ENCODE measurements at places on chromosomes 6 and 20. TPM values are rescaled to one million over a fixed set of nuclear protein-coding genes. Genes with fewer than 3 reads are reported as not detected.

DNA sequence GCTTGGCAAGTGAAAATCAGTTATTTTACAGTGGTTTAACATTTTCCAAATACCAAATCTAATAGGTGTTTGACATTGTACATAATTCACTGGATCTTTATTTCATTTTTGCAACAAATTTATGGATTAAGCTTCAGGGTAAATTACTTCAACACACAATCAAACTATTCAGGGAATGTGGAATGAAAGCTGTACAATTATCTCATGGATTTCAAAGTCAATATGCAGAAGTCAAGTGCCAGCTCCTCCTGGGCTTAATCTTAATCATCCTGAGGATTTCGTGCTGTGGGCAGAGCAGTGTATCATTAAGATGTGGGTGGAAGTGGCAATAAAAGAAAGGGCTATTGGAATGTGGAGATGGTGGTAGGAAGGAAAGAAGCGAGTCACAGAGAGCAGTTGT is 548.8 kb downstream of the COL12A1 start:
- DNase-seq: no peak

GRCh38 chr6:20599302-20600051 is 65.2 kb downstream of the CDKAL1 start:
- DNase-seq: no peak

DNA sequence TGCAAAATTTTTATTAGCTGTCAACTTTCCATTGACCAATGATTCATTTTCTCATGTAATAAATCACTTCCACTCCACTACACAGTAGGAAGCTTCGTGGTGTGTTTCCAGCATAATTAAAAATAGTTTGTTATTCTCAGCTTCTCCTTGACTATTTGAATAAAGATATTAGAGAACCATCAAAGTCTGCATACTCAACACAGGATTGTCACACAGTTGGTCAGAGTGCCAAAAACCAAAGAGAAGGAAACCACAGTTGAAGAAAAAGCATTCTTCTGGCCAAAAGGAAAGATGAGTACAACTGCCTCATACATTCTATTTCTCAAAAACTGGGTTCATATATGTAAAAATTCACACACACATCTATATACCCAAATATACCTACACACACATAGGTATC is 455.1 kb upstream of the HSF2 start:
- no peak for DNase-seq

- DNase-seq: no peak
These were observed 5.6 kb upstream of the PHACTR3 start for GRCh38 chr20:59598625-59599310.

DNA sequence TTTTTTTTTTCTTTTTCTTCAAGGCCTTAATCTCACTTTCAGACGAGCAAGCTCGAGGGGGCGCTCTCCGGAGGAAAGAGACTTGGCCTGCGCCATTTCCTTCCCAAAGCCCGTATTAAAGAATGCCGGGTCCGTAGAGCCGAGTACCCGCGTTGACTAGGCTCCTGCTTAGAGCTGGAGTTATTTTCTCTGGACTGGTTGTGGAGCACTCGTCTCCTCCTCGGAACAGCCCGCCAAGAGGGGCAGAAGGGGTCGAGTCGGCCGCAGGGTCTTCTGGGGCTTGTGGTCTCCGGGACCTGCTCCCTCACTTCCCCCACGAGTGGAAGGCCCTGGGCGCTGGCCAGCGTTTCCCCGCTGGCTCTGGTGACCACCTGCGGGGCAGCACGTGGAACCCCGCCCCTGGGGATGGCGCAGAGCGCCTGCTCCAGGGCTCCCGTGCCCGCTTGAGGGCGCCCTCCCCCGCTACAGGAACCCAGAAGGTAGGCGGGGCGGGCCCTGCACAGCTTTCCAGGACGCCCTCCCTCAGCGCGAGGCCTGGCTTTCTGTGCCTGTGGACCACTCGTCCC is 2.7 kb upstream of the MEI4 start:
- peak; percentile 42 for DNase-seq

- no peak for DNase-seq
These were observed 16.8 kb upstream of the MCM3 start for GRCh38 chr6:52301326-52301725.

- DNase-seq: no peak
These were observed 62.7 kb upstream of the SULF2 start for GRCh38 chr20:47847884-47848485.

GRCh38 chr6:135703007-135703406 is 148.5 kb upstream of the PDE7B start:
- no peak for DNase-seq

DNA sequence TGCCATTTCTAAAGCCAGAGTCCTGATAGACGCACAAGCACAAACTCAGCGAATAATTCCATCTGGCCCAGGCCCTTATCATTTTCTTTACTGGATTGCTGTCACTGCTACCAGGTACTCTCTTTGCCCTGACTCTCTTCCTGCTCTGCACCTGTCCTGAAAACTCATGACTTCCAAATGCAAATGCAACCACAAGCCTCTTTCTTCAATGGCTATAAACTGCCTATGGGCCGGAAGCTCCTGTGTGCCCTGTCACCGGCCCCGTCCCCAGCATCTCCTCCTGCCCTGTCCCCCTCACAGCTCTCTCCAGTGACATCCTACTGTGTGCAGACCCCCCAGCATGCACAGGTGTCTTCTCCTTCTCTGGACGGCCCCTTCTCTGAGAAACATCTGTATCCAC is 302.6 kb downstream of the GMDS start:
- DNase-seq: no peak

Gene CCDC170
- 1.4 TPM for total RNA-seq

Gene IYD
- not detected for total RNA-seq

Gene ZBTB46
- total RNA-seq: 17.0 TPM
